ENCODE measurements at places on chromosomes 16 and 17. TPM values are rescaled to one million over a fixed set of nuclear protein-coding genes. Genes with fewer than 3 reads are reported as not detected.

SMPD3 gene
- 1.8 TPM for polyA plus RNA-seq

- no peaks in the 10 kb centered on the region for H3K36me3 ChIP-seq
- H3K27me3 ChIP-seq: no peaks in the 10 kb centered on the region
- no peak for DNase-seq
- no peaks in the 10 kb centered on the region for H3K4me1 ChIP-seq
Measured at GRCh38 chr16:13863075-13863765, 56.7 kb upstream of the ERCC4 start.

DNA sequence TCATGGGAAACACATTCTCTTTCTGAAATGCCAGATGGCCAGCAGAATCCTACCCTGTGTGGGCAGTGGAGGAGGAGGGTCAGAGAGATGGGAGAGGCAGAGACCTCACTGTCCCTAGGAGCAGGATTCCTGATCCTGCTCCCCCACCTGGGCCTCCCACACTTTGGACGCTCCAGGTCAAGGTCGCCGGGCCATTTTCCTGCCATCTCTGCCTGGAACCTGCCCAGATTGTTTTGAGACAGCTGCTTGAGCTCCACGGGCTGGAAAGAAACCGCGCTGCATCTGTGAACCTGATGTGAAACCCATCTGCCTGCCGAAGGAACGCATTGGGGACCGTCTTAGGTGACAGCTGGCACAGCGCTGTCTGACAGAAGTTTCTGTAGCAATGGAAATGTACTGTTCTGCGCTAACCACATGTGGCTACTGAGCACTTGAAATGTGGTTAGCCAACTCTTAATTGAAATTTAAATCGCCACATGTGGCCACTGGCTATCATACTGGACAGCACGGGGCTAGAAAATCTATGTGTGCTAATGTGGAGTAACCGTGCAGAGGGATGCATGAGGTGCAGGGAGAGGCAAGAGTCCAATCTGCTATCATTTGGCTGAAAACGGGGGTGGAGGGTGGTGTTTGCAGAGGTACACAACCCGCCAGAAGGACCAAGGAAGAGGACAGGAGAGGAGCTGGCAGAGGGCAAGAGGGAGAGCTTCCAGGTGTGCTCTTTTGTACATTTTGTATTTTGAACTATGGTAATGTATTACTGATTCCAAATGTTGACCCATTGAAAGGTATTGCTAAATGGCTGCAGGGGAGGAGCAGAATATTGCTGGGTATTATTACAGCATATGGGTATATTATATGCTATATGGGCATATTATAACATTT, 15.4 kb upstream of the NUBP1 start:
- no peaks in the 10 kb centered on the region for H3K4me1 ChIP-seq
- H3K4me3 ChIP-seq: no peak overlapping the region
- no peaks in the 10 kb centered on the region for H3K27me3 ChIP-seq
- no peaks in the 10 kb centered on the region for H3K36me3 ChIP-seq
- no peak for DNase-seq
- no peak overlapping the region for H3K27ac ChIP-seq

DNA sequence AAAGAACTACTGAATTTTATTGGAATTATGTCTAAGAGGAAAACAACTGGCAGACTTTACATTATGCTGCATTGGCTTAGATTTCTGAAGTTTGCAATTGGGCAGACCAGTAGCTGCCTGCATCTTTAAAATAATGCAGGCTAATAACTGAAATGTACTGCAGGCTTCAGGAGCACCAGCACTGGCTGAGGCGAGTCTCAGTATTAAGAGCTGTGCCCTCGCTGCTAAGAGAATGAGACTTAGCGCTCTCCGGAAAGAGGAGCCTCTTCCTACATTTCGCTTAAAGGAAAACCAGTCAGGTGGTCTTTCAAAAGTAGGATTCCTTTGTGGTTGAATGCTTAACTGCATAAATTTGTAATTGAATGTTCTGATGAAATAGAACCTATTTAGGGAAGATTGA, 885 bp downstream of the CNTNAP4 start:
- no peak for DNase-seq
- no peak overlapping the region for H3K27ac ChIP-seq
- no peaks in the 10 kb centered on the region for H3K27me3 ChIP-seq
- no peaks in the 10 kb centered on the region for H3K4me1 ChIP-seq
- no peaks in the 10 kb centered on the region for H3K36me3 ChIP-seq

ATP6V0D1 gene
- 61.5 TPM for polyA plus RNA-seq

DNA sequence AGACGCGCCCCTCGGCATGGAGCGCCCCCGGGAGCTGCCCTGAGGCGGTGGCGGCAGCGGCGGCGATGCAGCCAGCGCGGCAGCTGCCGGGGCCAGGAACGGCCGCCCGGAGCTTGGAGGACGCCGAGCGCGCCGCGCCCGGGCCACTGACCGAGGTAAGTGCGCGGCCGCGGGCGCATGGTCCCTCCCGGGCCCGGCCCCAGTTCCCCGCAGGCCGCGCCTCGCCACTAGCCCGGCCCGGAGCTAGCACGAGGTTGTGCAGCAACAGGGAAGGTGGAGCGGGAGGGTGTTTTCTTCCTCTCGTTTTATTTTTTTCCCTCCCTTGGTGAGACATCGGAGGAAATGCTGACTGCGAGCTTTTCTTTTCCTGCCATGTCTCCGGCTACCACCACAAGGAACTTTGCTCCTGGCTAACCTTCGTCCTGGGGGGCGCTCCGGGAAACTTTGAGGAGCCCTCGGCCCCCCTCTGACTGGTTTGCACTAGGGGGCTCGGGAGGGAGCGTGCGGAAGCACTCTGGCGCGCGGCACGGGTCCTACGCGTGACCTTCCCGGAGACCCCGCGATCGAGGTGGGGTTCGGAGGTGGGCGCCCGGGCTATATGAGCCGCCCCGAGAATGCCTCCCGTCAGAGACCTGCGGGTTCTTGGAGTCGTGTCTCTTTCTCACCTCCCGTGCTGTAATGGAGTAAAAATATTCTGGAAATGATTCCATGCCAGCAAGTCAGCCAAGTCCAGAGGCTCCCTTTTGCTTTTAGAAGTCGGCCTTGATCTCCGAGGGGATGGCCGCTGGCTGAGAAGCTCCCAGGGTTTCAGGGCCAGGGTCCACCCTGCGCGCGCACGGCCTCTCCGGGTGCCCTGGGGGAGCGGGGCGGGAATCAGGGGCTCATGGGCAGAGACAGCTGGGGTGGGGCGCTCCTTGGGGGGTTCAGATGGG, 868 bp downstream of the KCNJ12 start:
- H3K36me3 ChIP-seq: no peaks in the 10 kb centered on the region
- no peak overlapping the region for H3K4me3 ChIP-seq
- H3K27me3 ChIP-seq: no peaks in the 10 kb centered on the region
- no peaks in the 10 kb centered on the region for H3K4me1 ChIP-seq
- no peak for DNase-seq

DNA sequence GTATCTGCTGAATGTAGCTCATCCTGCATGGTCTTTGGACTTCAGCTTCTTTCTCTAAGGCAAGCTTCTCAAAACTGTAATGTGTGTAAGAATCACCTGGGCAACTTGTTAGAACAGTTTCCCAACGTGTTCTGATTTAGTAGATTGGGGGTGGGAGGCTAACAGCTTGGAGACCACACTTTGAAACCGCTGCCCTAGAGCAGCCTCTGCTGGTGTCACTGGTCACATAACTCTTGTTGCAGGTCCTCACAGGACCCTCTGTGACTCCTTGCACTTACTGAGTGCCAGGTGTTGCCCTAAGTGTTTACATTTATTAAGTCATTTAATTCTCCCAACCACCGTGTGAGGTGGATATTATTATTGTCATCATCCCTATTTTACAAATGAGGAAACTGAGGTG, 9.9 kb downstream of the SLC35G3 start:
- H3K27ac ChIP-seq: no peak overlapping the region
- DNase-seq: no peak
- H3K4me3 ChIP-seq: no peak overlapping the region
- no peaks in the 10 kb centered on the region for H3K27me3 ChIP-seq
- H3K4me1 ChIP-seq: peaks cover 41% of the 10 kb centered on the region
- H3K36me3 ChIP-seq: no peaks in the 10 kb centered on the region

DNA sequence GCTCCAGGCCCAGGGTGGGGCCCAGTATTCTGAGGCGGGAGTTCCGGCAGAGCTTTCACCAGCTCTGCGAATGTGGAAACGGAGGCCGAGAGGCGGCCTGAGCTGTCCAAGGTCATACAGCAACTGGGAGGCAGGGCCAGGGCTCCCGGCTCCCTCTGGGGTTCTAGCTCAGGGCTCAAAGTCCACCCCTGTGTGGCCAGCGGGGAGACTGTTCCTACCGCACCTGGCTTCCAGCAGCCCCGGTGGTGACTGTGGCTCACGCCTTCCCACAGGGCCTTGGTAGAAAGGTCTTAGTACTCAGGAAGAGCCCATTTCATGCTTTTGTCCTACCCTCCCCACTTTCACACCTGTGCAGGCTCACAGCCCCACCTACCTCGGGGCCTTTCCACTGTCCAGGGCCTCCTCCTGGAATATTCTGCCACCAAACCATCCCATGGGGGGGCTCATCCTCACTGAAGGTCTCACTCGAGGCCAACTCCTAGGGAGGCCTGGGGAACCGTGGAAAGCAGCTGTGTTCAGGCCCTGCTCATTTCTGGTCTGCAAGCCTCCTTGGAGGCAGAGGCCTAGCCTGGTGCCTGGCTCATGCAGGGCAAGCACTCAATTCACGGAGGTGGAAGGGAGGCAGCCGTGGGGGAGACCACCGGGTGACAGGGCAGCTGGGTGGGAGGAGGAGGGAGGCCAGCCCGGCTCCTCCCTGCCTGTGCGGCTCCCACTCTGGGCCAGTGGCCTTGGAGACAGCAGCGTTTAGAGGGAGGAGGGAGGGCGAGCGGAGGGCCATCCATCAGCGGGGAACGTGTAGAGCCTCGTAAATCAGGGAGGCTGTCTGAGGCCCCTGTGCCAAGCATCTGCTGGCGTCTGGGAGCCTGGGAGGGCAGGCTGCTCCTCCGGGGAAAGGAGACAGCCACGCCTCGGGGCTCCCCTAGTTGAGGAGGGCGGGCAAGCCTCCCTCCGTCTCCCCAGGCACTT, 12.7 kb upstream of the DOC2B start:
- H3K27me3 ChIP-seq: no peaks in the 10 kb centered on the region
- no peak overlapping the region for H3K27ac ChIP-seq
- no peak overlapping the region for H3K4me3 ChIP-seq
- DNase-seq: no peak
- H3K4me1 ChIP-seq: no peaks in the 10 kb centered on the region
- no peaks in the 10 kb centered on the region for H3K36me3 ChIP-seq

Data from naive thymus-derived CD4-positive, alpha-beta T cell (primary cell).